ENCODE measurements at places on chromosomes 13 and 19. TPM values are rescaled to one million over a fixed set of nuclear protein-coding genes. Genes with fewer than 3 reads are reported as not detected.

The PLEKHF1 gene
- total RNA-seq, result 37.1 TPM

The CYP4F2 gene
- total RNA-seq, result 6.9 TPM

The ATP8A2 gene
- 1.5 TPM for total RNA-seq

The FEM1A gene
- total RNA-seq, result 16.2 TPM

The IFNL1 gene
- total RNA-seq, result not detected

The ZNF557 gene
- total RNA-seq, result 10.1 TPM

DNA sequence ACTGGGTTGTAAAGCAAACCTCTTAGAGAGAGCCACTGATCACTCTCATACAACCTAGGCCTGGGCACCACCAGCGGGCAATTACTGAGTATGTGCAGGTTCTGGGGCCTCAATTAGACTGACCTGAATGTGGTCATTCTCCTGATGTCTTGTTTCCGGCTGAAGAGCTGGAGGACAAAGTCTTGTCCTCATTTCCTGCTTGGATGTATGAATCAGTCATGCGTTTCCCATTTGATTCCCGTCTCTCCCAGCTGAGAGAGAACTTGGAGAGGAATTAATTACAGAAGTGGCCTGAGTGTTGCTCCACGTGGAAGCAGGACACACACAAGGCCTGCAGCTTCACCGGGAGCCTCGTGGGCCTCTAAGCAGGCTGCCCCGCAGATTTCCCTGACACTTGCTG, 799.3 kb upstream of the ARGLU1 start:
- DNase-seq, result no peak

GRCh38 chr13:109979228-109979627, 192.8 kb upstream of the IRS2 start:
- DNase-seq, result no peak

- peak; percentile 89 for DNase-seq
These were observed 25.3 kb upstream of the MEDAG start for GRCh38 chr13:30880856-30881155.

GRCh38 chr19:5131031-5131505, 162.2 kb downstream of the KDM4B start:
- no peak for DNase-seq

- DNase-seq, result no peak
These were observed 307.4 kb downstream of the KLF5 start for GRCh38 chr13:73366241-73366640.

GRCh38 chr19:1773184-1773583, 19.9 kb downstream of the ONECUT3 start:
- DNase-seq, result no peak
